ENCODE measurements at places on chromosomes 7 and 10. TPM values are rescaled to one million over a fixed set of nuclear protein-coding genes. Genes with fewer than 3 reads are reported as not detected.

DNA sequence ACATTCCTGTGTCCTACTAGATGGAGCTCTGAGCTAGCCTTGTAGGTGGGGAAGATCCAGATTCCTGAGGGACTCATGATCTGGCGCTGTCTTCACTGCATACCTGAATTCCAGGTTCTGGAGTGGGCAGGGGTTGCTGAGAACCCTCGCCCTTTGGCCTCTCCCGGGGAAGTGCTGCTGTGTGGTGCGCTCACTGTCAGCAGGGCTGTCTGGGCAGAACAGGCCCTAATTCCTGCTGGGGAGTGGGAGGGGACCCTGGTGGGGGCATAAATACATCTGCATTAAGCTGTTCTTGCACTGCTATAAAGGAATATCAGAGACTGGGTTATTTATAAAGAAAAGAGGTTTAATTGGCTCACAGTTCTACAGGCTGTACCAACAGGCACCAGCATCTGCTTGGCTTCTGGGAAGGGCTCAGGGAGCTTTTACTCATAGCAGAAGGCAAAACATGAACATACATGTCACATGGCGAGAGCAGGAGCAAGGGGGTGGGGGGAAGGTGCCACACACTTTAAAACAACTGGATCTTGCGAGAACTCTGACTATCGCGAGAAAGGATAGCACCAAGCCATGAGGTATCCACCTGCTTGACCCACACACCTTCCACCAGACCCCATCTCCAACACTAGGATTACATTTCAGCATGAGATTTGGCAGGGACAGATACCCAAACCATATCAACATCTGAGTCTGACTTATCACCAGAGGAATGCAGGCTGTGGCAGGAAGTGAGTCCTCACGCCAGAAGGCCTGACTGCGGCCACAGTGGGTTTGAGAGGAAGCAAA lies 115.0 kb downstream of the ADCY1 start:
- DNase-seq = peak; percentile 21

The LHFPL3 gene
- not detected for polyA plus RNA-seq

The CLCN1 gene
- polyA plus RNA-seq = not detected

DNA sequence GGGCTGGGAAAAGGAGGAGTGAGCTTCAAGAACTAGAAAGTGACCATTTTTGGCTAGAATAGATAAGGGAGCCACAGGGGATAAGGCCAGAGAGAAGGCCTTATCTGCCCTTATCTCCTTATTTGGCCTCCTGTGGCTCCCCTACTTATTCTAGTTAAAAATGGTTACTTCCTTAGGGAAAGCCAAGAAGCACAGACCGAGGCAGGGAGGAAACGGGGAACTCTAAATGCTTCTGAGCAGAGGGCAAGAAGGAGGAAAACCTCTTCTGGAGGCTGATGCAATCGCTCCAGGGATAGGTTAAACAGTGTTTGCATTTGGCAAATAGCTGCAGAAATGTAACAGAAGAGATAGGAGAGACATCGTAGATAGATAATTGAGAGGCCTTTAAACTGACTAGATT lies 18.6 kb downstream of the NRP1 start:
- DNase-seq = peak; percentile 53

GRCh38 chr7:67588631-67589030 lies 592.0 kb downstream of the TYW1 start:
- DNase-seq = no peak

The DYDC1 gene
- not detected for polyA plus RNA-seq

The ABCB4 gene
- polyA plus RNA-seq = 0.11 TPM

GRCh38 chr7:50552139-50552538 lies 13.1 kb downstream of the DDC start:
- DNase-seq = no peak

- peak; percentile 36 for DNase-seq
Observed at GRCh38 chr7:37433166-37433565, 15.5 kb downstream of the ELMO1 start.

DNA sequence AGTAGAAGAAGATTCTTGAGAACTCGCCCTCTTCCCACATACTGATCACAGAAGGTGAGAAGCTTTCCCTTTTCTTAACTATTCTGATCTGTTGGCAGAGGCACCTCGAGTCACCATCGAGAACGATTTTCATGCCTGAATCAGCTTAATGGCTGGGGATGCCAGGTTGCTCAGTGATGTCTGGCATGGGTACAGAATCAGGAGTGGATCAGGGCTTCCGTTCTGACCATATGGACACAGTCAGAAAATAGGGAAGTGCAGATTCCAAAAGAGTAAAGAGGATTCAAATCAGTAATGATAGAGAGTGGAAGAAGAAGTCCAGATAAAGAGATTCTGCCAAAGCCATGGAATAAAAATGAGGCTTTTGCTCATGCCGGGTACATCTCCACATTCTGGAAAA lies 52.0 kb upstream of the GRB10 start:
- no peak for DNase-seq

GRCh38 chr7:151382079-151382885 lies 27.6 kb downstream of the WDR86 start:
- no peak for DNase-seq

The NPFFR1 gene
- polyA plus RNA-seq = not detected

GRCh38 chr7:83478616-83479015 lies 170.3 kb downstream of the SEMA3E start:
- DNase-seq = no peak

- no peak for DNase-seq
Observed at GRCh38 chr10:6047847-6048246, 14.3 kb downstream of the IL2RA start.

DNA sequence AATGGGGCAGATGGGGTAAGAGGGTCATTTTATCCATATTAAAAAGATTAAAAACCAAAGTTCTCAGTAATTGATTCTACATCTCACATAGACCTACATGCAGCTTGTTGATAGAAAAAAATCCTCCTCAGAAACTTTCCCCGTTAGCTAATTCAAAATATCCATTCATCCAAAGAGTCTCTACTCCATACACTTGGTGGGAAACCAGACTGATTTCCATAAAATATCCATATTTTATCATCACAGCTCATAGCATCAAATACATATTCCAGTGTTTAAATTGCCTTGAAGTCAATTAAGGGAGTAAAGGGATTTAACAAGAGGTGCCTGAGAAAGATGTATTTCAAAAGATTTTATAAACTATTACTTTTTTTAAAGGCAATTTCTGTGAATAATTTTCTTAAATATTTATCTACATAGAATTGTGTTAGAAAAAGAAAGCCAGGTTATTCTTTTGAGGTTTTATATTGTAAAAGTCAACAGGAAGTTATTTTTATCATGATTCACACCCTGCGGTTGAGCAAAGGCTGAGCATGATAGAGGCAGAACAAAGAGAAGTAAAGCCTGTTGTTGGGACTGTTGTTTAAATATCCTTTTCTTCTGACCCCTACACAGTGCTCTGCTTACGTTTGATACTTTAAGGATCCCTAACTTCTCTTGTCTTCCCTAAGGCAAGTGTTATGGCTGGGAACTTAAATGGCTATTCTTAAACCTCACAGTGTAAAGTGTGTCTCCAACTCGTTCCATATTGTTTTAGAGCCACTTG lies 266.7 kb downstream of the PRKG1 start:
- DNase-seq = peak; percentile 60

- no peak for DNase-seq
Observed at GRCh38 chr10:78718032-78718572, 350.7 kb upstream of the ZMIZ1 start.

DNA sequence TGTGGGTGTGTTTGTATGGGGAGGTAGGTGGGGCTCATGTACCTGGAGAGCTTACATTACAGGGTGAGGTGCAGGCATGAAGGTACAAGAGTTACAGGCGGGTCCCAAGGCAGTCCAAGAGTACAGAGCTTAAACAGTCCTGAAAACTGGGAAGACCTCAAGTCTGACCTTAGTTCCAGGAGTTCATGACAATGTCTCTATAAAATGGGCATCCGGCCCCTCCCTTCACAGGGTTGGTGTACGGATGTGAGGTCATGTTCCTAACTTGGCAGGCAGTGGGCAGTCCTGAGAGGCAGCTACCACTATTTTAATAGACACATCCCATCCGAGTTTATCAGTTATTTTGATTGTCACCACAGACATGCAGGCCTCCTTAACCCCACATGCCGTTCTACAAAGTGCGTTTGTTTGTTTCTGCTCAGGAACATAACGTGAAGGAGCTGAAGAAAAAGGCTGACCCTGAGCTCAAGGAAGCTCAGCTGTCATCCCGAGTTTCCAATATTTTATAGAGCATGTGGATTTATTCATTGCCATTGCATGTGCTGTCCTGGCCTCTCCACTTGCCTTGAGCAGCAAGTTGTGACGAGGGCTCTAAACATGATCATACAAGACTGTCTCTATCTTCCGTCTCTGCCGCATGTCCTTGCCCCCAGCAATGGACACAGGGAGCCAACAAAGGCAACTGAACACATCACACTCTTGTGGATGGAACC lies 647.5 kb upstream of the IGFBP3 start:
- peak; percentile 22 for DNase-seq

The DENND2A gene
- not detected for polyA plus RNA-seq

The GJD4 gene
- not detected for polyA plus RNA-seq

DNA sequence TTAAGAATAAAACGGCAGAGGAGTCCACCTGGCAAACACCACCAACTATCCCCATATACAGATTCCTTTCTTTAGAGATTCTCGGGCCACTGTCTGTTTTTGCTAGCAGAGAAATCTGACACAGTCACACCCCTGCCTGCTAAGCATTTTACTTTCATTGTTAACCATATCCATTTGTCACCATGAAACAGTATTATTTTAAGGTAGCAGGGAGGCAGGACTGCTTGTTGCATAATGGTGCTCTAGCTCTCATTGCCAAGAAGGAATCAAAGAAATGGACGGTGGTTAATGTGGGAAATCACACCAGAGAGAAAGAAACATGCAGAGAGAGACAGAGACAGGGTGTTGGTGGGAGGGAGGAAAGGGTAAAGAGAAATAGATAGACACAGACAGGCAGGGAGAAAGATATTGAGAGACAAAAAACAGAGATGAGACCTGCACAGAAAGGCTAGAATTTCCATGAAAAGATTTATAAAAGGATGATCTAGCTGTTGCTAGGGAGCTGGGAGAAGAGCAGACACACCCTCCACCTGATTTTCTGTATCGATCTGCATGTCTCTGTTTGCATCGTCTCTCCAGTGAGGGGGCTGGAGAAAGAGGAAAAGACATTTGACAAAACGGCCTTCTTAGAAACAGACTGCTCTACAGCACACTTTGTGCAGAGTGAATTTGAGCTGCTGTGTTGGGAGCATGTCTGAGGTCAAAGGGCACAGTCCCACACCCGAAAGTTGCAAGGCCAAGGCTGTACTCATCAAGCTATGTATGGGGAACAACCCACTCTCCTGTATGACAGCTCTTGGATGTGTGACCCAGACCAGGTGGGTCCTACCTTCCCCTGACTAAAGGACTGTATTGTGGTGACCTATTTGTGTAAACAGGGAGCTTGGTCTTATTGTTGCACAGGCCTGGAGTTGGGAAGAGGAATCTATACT lies 303.1 kb downstream of the FZD1 start:
- no peak for DNase-seq
